ENCODE measurements at places on chromosomes 1 and 21.

GRCh38 chr1:162169031-162169790 lies 99.7 kb downstream of the NOS1AP start:
- DNase-seq, result no peak

GRCh38 chr1:41777695-41778094 lies 141.0 kb downstream of the HIVEP3 start:
- DNase-seq, result no peak

DNA sequence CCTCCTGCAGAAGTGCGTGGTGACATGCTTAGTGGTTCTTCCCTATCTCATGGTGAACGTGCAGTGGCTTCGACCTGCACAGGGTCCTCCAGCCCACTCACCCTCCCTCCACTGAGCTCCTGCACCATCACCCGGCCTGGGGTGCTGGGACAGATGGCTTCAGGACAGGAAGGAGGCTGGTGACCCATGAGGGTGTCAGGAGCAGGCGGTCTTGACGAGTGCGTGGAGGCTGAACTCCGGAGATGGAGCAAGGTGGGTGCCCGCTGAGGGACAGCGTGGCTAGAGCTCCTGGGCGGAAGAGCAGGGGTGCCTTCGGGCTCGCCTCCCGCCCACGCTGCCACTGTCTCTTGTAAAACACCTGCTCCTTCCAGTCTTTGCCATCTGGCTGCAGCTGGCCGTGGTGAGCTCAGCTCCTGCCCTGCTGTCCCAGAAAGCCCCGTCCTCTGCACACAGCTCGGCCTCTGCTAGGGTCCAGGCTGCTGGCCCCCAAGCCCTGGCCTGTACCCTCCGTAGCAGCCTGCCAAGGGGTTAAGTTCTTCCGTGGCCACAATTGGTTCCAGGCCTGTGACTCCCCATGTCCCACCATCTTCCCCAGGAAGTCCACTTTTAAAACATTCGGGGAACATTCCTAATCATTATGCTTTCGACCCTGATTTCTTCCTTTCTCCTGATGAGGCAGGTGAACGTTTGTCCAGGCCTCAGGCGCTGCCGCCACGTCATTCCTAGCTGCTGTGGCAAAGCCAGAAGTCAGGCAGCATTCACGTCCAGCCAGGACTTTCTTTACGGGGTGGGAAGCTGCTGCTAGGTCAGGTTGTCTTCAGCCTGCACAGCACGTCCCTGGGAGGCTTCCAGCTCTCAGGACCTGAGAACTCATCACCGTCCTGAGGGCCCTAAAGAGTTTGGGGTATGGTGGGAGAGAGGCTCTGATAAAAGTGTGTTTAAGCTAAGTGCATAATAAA lies 8.1 kb downstream of the KRTAP10-1 start:
- no peak for DNase-seq

- no peak for DNase-seq
Observed at GRCh38 chr1:47568763-47569162, 130.9 kb downstream of the FOXD2 start.

DNA sequence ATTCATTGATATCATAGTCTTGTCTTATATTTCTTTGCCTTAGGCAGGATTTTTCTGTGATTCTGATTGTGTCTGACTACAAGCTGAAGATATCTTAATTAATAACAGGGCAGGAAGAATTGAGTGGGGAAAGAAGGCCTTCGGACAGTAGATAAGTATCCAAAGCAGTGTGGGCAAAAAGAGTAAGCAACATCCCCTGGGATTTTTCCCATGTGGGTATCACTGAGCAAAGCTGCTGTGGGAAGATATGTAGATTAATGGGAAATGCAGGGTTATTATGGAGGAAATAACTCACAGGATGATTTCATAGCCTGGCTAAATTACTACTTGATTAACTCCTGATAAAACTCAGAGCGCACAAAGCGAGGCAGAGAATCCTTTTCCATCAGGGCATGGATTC lies 55.7 kb downstream of the RGS5 start:
- DNase-seq, result no peak

- DNase-seq, result no peak
Observed at GRCh38 chr1:244012202-244012601, 38.9 kb upstream of the ZBTB18 start.

GRCh38 chr1:110525249-110525595 lies 6.2 kb upstream of the KCNA10 start:
- DNase-seq, result no peak

Data from fibroblast of the conjunctiva (primary cell).